ENCODE measurements at places on chromosomes 13 and 19.

GRCh38 chr19:55041627-55042343 lies 3.7 kb upstream of the GP6 start:
- no peak for DNase-seq

DNA sequence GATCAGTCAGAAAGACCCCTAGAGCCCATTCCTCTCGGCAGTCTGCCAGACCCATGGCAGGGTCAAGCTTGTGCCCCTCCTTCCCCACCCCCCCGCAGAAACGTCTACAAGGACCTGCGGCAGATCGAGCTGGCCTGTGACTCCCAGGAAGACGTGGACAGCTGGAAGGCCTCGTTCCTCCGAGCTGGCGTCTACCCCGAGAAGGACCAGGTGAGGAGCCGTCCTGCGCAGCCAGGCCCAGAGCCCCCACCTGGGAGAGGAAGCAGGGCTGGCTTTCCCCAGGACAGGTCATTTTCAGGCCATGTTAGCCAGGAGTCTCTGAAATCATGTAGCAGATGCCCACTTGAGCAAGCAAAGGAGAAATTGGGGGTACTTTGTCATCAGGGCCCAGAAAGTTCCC lies 12.3 kb downstream of the TMED1 start:
- DNase-seq = no peak

- DNase-seq = no peak
Measured at GRCh38 chr13:24050796-24051715, 109.5 kb upstream of the SPATA13 start.

DNA sequence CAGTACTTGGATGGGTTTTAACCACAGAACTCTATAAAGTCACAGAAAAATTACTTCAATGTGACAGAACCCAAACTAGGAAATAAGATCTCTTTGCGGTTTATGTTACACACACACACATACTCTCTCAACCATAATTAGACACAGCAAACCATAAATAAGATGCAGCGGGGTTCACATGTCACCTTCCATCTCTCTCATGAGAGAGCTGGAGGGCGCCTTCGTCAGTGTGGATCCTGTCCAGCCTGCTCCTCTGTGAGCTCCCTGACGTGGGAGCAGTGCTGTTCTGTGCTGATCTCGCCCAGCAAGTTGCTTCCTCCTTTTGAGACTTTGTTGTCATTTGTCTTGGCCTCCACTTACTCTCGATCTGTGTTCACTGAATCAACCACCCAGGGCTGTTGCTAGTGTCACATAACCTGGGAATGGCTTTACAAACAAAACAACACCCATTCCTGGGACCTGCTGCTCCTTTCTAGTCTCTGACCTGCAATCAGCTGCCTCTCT lies 204.9 kb upstream of the KL start:
- DNase-seq = no peak

DNA sequence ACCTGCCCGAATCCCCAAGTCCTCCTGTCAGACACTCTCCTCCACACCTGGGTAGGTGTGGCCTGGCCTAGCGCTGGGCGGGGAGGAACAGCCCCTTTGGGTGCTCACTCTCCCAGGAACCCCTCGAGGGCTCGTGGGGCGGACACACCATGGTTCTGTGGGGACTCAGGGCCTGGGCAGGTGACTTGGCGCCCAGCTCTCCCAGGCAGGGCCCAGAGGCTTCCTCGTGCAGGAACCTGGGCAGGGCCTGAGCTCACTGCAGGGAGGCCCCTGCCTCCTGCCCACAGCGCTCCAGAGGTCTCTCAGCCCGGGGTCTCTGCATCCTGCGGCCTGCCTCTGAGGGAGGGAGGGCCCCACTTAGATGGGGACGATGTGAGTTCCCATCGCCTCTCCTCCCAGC lies 11.9 kb downstream of the LSM4 start:
- DNase-seq = no peak
